HFFc6 (cell line): ENCODE measurements at places on chromosomes 11 and 22. TPM values are rescaled to one million over a fixed set of nuclear protein-coding genes. Genes with fewer than 3 reads are reported as not detected.

RTN4RL2 gene
- 0.12 to 0.26 TPM in 2 of 3 replicates, not detected in the other for total RNA-seq

SLC43A1 gene
- total RNA-seq: 3.3 and 3.7 TPM in 2 replicates

CHCHD10 gene
- 108 to 125 TPM (median 115 TPM) in 3 replicates for total RNA-seq

GRCh38 chr11:71245601-71246391, 6.6 kb downstream of the SHANK2 start:
- DNase-seq: no peak

DNA sequence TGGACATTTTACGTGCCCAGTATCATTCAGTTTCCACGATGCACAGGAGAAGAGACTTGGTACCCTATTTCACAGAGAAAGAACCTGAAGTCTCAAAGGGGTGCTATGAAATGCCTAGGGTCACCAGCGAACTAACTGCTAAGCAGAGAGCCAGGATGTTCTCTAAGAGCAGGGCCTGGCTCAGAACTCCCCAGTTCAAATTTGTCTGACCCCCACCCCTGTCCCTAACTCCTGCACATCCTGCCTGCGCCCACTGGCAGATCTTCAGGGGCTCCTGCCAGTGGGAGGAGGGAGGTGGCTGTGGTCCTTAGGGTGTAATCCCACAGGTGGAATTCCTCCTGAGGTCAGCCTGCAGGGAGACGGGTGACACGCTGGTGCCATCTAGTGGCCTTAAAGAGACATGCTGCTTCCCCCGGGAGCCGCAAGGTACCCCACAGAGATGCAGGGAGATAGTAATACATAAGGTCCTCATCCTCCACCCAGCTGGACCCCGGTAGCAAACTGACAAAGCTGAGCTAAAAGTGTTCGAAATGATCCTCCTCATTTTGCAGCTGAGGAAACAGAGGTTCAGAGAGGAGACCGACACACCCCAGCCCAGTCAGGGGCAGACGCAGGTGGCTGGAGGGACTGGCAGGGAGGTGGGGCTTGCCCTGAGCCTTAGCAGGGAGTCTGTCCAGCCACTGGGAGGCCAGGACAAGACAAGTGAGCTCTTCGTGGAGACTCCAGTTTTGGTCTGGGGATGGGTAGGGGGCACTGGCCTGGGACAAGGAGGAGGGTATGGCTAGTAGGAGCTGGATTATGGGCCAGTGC, 34.1 kb downstream of the MB start:
- DNase-seq: no peak

DNA sequence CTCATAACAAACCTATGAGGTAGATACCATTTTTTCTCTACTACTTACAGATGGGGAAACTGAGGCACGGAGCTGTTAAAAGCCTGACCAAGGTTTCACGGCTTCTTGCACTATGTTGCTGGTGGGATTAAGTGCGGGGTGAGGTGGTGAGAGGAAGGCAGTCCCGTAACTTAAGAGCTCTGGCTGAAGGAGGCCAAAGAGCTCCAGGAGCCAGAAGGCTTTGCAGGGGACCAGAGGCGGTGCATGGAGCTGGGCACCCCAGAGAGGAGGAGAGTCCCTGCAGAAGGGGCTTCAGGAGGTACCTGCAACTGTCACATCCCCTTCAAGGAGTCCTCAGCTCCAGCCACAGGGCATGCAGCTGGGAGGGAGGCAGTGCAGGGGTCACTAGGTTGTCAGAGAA, 4.1 kb downstream of the CHRM4 start:
- DNase-seq: no peak

- peak; percentile 12 for DNase-seq
These were observed 101.4 kb downstream of the DBX1 start for GRCh38 chr11:20058749-20059458.

GRCh38 chr11:64285885-64286800, 495 bp downstream of the GPR137 start:
- DNase-seq: no peak

DNA sequence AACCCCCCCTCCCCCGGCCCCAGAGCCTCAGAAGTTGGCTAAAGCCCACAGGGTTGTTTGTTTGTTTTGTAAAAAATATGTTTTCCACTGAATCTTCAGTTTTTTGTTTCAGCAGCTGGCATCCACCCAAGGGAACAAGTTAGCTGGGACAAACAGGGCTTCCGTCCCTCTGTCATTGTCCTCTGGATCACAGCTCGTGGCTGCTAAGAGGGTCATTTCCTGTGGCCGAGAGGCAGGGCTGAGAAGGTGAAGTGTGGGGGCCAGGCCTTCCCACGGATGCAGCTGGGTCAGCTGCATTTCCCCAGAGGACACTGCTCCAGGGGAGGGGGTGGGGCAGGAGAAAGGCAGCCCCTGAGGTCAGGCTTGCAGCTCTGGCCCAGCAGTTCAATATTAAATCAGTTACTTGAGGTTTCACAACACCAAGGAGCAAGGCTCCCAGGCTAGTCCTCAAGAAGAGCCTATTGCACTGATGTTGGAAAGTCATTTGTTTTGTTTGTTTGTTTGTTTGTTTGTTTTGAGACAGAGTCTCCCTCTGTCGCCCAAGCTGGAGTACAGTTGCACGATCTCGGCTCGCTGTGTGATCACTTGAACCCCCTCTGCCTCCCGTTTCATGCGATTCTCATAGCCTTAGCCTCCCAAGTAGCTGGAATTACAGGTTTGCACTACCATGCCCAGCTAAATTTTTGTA, 34.4 kb upstream of the SMTN start:
- no peak for DNase-seq
